ENCODE measurements at places on chromosomes 12 and 14.
A peak's percentile ranks its signal among the peaks of the same experiment; 100 is the strongest.

- no peak for DNase-seq
These were observed 9.2 kb downstream of the FAR2 start for GRCh38 chr12:29158115-29158763.

DNA sequence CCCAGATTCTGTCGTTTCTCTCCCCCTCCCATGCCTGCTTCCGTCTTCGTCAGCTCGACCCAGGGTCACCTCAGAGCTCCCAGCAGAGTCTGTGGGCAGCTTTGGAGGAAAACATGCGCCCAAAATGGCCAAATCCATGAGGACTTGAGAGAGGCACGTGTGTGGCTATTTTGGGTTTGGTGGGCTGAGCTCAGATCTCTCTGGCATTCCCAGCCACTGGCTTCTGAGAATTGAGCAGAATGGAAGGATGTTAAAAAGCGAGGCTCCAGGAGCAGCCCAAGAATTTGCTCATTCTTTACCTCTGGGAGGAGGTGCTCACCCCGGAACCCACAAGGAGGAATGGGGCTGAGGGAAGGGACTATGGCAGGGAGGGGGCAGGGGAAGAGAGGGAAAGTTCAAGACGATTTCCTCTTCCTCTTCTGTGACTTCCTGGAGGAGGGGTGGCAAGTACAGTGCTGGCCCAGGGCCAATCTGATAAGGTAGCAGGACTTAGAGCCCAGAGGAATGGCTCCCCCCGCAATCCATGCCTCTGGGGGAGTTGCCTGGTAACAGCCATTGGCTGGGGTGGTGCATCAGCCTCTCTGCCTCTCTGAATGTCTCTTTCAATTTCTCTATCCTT, 20.1 kb downstream of the TSPAN9 start:
- peak; percentile 59 for DNase-seq

- peak; percentile 37 for DNase-seq
These were observed 57.3 kb downstream of the NRXN3 start for GRCh38 chr14:78227248-78228077.

- DNase-seq: no peak
These were observed 12.4 kb upstream of the DPF3 start for GRCh38 chr14:72906316-72906715.

GRCh38 chr12:132142679-132143335, 1.3 kb downstream of the DDX51 start:
- DNase-seq: no peak

- peak; percentile 45 for DNase-seq
These were observed 1.9 kb downstream of the RNASE7 start for GRCh38 chr14:21043974-21044618.

DNA sequence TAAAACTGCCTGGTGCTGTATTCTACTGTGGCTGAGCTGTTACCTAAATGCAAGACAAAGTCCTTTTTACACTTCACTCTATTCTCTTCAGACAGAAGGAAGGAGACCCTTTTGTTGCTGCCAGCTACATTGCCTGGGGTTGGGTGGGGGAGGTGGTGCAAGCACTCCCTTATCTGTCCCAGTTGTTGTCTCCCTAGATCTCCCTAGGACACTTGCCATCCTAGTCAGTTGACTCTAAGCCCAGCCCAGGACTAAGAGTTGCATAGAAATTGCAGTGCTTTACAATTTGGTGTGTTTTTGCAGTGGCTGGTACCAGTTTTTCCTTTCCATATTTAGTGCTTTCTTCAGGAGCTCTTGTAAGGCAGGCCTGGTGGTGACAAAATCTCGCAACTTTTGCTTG, 35.1 kb downstream of the SCYL2 start:
- peak; percentile 4 for DNase-seq

- DNase-seq: no peak
These were observed 39.6 kb upstream of the CPM start for GRCh38 chr12:68972595-68972994.

Data from mesendoderm (in vitro differentiated cells).